ENCODE measurements at places on chromosomes 5 and 9.

GRCh38 chr5:159309689-159310433, 20.4 kb downstream of the IL12B start:
- no peak for DNase-seq

- DNase-seq = no peak
Observed at GRCh38 chr9:124242331-124243194, 15.2 kb upstream of the NEK6 start.

DNA sequence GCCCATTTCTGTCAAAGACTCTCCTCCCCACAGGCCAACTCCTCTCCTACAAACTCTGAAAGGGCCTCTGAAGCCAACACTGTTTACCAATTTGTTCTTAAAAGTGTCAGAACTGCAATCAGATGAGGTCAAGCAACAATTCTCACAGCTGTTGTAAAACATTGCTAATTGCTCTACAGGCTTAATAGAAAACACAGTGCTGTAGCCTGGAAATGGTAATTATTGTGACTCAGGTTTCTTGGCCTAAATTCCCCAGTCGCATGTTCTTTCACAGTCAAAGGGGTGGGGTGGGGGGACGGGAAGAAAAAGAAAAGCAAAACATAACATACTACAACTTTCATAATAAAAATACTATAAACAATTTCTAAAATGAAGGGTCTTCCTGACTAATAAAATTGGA, 343.2 kb downstream of the DMAC1 start:
- no peak for DNase-seq

- DNase-seq = no peak
Observed at GRCh38 chr9:32403567-32404260, 19.3 kb downstream of the ACO1 start.

- no peak for DNase-seq
Observed at GRCh38 chr9:30928045-30928444, 1456.4 kb upstream of the ACO1 start.

DNA sequence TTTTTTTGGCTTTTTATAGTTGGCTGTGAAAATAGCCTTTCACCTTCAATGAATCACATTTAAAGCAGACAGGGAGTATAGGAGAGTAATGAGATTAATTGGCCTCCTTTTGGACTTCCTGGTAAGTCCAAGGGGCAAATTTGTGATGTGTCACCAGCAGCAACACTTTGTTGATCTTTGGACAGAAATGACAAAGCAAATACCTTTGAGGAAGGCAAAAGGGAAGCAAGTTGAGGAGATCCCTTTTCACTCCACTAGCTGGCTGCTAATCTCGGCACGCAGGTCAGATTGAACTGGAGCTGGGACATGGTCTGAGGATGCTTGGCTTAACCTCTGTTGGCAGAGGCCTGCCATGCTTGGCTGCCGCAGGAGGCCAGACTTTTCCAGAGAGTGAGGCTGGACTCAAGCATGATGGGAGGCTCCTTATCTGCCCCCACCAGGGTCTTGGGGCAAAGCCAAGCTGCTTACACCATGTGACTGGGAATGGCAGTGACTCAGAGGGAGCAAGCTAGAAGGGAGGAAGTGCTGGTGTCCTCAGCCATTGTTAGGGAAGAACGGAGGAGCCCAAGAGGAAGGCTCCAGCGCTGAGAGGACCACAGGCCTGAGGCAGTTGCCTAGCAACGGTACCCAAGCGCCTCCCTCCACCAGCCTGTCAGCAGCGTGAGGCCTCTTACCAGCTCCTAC, 174.5 kb upstream of the MAP1B start:
- DNase-seq = no peak

DNA sequence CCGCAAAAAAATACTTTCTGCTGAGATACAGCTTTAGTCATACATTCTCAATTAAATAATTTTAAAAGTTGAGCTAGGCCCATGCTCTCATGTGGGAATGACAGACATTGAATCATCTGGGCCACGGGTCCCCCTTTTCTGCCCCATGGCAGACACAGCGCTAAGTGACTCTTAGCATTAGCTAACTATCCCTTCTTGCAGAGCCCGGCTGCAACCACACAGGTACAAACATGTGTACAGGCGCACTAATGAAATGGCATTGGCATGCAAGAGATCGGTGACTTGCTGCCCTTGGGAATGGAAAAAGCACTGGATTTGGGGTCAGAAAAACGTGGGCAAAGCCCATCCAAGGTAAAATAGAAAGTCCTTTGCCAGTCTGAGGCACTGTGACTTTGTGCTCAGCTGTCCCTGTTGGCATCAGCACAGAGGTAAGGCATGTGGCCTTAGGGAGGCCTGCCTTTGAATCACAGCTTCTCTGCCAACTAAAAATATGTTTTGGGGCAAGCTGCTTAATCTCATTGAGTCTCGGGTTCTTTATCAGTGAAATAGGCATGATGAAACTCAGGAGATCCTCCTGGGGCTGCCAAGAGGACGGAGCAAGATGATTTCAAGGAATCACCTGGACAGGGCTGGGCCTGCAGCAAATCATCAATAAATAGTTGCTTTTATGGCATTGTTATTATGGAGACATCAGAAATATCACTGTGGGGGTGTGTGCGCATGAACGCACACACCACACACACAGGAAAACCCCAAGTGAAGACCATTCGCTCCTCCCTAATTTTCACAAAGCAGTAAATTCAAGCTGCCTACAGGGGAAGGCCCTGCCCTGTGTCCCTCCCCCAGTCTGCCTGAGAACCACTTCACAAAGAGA, 54.2 kb downstream of the WHRN start:
- DNase-seq = no peak

DNA sequence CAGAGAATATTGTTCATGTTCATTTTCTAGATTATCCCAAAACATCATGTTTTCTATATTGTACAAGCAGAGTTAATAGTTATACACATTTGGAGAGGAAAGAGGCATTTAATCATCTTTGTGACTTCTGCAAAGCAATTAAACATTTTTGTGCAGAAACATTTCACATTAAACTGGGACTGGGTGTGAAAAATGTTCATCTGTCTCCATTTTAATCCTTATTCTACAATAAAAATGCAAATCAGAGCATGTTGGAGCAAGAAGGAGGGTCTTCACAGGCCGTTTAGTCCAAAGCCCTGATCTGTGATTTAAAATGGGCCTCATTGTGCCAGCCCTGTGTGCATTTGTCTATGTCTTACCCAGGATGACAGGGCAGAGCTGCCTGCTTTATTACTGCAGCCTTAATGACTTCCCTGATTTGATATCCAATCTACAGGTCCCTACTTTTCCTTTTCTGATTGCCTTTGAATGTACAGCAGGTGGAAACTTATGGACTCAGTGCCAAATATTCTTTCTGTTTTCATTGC, 183.5 kb downstream of the CAVIN4 start:
- DNase-seq = no peak
